ENCODE measurements at places on chromosomes 6 and 20.

- DNase-seq, result no peak
Measured at GRCh38 chr20:4451487-4452081, 270.1 kb upstream of the PRND start.

DNA sequence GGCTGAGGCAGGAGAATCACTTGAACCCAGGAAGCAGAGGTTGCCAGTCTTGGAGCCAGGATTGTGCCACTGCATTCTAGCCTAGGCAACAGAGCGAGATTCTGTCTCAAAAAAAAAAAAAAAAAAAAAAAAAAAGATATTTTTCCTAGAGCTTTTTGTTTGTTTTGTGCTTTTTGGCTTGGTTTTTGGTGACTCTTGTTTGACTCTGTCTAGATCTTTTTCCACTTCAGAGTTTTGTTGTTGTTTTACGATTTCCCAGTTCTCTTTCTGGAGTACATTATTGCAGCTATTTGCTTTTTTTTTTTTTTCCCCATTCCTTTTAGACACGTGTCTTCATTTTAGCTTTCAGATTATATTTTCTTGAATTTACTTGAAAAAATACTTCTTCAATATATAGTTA lies 67.0 kb upstream of the AKAP12 start:
- no peak for DNase-seq

GRCh38 chr6:162271922-162272321 lies 455.6 kb downstream of the PRKN start:
- no peak for DNase-seq

GRCh38 chr6:127247114-127248096 lies 19.3 kb upstream of the RNF146 start:
- DNase-seq, result no peak

DNA sequence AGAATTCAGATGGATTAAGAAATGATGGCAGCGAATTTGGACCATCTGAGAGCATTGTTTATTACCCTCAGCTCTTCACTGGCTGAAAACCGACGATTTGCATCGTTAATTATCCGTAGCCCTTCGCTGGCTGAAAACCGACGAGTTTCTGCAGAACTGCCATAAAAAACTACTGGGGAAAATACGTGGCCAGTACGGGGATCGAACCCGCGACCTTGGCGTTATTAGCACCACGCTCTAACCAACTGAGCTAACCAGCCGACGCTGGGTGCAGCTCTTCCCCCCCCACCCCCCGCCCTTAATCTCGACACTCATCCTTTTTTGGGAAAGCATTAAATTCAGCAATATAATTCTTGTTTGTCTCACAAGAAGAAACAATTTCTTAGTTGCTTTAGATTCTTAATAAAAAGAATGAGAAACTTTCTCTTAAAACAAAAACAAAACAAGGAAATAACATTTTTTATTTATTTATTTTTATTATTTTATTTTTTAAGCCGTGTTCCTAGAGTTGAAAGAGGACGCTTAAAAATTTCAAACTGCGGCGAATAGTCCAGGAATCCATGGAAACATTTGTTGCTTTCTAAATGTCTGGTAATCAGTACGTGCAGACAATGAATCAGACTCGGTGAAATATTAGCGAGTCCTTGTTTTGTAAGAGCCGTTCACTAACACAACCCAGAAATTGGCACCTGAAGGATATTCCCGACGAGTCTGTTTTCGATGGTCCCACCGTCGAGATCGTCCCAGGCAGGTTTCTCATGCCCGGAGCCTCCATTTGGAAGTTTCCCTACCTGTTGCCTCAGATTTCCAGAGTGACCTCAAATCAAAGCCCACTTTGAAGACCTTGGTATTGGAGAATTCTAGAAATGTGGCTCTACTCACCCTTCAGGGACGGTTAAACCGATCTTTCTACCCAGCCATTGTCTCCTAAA lies 27.8 kb downstream of the PRSS16 start:
- DNase-seq, result no peak

- DNase-seq, result peak; percentile 31
Measured at GRCh38 chr6:167472148-167472547, 147.3 kb downstream of the TTLL2 start.

- no peak for DNase-seq
Measured at GRCh38 chr20:50435397-50436051, 74.7 kb upstream of the PTPN1 start.

DNA sequence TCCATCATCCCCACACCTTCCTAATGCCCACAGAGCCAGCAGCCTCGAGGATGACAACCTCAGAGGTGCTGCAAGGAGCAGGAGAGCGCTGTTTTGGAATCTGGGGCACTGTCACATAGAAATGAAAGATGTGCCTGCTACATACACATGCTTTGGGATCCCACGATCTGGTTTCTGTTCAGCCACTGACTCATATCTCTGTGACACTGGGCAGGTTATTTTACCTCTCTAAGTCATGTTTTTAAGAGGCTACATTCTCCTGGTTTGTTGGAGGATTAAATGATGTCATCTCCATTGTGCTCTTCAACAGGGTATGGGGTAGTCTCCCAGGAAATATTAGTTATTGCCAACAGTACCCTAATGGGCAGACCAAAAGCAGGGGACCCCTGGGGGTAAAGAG lies 32.6 kb upstream of the TAB2 start:
- DNase-seq, result no peak

GRCh38 chr20:13677241-13677640 lies 38.5 kb upstream of the TASP1 start:
- no peak for DNase-seq

DNA sequence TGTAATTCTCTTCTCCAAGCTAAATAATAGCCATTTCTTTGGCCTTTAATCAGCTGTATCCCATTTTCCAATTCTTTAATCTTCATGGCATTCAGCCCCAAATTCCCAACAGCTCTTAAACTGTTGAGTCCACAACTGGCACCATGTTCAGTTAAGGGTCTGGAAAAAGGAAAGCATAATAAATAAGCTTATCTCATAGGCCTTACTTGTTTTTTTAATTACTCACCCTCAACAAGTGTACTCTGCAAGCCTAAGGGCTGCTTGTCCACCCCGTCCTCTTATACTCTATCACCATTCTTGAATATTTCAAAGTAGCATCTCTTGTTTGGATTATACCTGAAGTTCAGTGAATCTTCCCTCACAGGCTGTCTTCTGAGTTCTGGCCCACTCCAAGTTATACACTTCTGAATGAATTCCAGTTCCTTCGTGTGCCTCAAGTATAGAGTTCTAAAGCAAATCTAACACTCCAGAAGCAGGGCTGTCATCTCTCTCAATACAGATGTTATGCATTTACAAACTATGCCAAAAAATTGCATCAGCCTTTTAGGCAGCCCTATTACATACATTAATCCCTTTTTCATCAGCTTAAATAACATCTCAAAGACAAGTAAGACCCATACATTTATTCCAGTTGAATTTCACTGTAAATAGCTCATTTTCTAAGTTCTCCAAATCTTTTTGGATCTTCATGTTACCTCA lies 98.7 kb downstream of the COL21A1 start:
- DNase-seq, result no peak

DNA sequence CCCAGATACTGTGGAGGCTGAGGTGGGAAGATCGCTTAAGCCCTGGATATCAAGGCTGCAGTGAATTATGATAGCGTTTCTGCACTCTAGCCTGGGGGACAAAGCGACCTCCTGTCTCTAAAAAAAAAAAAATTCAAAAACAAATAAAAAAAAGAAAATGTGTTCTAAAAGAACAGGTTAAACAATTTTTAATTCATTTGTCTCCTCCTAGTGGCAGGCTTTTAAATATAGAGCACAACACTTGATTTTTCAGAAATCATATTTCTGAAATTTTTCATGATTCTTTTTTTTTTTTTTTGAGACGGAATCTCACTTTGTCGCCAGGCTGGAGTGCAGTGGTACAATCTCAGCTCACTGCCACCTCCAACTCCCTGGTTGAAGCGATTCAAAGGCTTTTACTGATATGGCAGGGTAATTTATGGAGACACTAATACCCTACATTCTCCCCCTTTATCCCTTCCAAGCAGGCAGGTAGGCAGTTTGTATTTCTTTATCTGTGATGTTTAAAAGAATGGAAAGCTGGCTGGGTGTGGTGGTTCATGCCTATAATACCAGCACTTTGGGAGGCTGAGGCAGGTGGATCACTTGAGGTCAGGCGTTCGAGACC lies 8.7 kb upstream of the GTF3C6 start:
- no peak for DNase-seq

Data from activated effector memory CD4-positive, alpha-beta T cell treated with anti-CD3 and anti-CD28 coated beads, Interleukin-2, amount 50 U/mL, for 16 hours (primary cell).